NCI-H1092 treated with DMSO at 0.1 percent for 48 hours (cell line): ENCODE measurements at places on chromosomes 2 and 18.

DNA sequence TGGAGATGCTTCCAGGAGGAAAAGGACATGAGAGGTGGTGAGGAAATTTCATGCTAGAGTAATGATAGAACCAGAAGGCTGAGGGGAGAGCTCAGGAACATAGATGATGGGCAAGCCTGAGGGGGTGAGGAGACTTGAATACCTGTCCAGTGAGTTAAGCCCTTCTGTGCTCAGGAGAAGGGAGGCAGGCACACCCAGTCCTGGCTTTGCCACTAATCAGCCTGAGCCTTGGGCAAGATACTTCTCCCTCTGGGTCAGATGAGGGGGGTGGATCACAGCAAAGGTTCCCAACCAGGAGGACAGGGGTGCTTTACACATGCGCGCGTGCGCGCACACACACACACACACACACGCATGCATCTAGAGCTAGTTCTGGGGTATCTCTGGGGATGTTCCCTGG lies 151.6 kb upstream of the MSH6 start:
- DNase-seq = no peak

- peak; percentile 23 for DNase-seq
These were observed 63.7 kb upstream of the ITGA4 start for GRCh38 chr2:181393472-181393871.

DNA sequence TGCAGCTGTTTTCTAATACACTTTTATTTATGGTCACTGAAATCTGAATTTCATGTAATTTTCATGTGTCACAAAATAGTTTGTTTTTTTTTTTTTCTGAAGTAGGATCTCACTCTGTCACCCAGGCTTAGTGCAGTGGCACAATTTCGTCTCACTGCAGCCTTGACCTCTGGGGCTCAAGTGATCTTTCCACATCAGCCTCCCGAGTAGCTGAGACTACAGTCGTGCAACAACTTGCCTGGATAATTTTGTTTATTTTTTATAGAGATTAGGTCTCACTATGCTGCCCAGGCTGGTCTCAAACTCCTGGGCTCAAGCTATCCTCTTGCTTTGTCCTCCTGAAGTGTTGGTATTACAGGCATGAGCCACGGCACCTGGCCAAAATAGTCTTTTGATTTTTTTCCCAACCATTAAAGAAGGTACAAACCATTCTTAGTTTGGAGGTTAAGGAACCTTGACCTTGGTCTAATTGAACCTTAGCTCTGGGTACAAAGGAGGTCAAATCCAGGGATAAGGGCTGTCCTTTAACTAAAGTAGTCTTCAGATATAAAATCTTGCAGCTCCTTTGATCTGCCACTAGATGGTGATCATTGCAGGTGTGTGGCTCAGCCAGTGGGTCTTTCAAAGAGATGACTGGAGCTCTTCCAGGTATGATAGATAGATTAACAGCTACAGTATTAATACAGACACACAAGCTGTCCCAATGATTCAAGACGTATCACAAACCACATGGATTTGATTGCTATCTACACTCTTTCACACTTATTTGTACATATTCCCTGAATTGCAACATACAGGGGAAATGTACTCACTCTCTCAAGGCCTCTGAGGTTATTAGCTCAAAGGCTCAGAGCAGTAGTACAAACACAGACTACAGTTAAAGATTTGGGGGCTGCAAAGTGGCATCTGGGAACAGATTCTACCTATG lies 4.7 kb upstream of the KRCC1 start:
- peak; percentile 43 for DNase-seq

DNA sequence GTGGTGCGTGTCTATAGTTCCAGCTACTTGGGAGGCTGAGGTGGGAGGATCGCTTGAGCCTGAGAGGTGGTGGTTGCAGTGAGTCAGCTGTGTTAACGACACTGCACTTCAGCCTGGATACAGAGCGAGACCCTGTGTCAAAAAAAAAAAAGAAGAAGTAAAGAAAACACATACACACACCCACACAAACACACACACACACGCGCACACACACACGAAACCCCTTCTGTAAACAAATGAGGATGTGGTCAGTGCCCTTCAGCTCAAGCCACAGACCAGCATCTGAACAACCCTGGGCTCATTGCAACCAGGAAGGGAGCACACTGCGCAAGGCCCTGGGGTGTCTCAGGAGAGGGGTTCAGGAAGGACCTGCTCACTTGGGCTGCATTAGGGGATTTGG lies 47.9 kb upstream of the KCNF1 start:
- no peak for DNase-seq

DNA sequence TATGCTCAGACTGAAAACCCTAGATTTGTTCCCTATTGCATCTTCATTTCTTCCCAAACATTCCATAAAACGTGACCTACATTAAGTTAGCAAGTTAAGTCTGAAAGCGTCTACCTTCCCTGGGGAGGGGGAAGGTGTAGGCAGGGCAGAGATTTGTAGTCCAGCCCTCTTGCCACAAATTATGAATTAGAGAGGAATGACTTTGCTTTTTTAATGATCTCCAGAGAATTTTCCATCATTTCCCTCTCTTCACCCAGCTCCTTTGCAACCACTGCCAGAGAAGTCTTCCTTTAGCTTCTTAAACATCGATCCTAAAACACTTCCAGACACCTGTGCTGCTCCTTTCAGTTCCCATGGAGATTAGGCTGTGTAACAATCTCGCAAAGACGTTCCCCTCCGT lies 1.2 kb downstream of the C2orf76 start:
- DNase-seq = no peak

DNA sequence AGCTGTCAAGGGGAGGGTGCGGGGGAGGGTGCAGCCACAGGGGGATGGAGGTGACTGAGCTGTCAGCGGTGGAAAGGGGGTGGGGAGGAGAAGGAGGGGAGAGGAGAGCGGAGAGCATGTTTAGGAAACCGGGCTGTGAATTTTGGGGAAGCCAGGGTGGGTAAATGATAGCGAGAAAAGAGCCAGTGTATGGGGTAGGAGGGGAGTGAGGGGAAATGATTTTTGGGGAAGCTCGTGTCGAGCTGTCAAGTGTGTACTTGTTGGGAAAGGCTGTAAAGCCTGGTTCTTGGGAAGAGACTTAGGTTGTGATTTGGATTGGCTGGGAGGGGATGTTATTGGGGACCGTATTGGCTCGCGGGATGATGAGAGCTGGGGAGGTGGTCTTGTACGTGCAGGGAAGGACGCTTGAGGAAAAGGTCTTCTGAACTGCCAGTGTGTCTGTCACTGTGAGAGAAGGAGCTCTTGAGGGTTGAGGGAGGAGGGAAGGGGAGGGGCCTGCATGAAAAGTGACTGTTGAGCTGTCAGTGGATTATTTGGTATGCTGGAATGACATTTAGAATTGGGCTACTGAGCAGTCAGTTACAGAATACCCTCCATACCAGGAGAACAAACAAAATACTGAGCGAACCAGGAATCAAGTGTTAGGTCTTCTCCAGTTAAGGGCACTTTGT lies 1.0 kb downstream of the UBR3 start:
- peak; percentile 17 for DNase-seq

GRCh38 chr2:147182260-147182659 lies 662.6 kb upstream of the ACVR2A start:
- DNase-seq = no peak

- no peak for DNase-seq
These were observed 86.0 kb downstream of the TACR1 start for GRCh38 chr2:75113231-75113869.

DNA sequence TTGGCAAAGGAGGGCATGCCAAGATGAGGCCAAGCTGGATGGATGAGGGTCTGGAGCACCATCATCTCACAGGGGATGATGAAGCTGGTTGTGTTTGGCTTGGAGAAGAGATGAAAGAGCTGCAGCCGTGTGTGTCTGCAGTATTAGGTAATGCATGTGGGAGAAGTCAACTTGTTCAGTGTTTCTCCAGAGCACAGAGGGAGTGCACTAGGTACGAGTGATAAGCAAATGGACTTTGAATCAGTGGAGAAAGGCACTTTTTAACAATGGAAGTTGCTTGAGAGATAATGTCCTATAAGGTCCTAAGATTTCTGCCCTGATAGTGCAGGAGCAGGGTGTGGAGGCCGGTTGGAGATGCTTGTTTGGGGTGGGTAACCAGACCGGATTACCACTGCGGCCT lies 36.0 kb downstream of the SLC14A2 start:
- no peak for DNase-seq

DNA sequence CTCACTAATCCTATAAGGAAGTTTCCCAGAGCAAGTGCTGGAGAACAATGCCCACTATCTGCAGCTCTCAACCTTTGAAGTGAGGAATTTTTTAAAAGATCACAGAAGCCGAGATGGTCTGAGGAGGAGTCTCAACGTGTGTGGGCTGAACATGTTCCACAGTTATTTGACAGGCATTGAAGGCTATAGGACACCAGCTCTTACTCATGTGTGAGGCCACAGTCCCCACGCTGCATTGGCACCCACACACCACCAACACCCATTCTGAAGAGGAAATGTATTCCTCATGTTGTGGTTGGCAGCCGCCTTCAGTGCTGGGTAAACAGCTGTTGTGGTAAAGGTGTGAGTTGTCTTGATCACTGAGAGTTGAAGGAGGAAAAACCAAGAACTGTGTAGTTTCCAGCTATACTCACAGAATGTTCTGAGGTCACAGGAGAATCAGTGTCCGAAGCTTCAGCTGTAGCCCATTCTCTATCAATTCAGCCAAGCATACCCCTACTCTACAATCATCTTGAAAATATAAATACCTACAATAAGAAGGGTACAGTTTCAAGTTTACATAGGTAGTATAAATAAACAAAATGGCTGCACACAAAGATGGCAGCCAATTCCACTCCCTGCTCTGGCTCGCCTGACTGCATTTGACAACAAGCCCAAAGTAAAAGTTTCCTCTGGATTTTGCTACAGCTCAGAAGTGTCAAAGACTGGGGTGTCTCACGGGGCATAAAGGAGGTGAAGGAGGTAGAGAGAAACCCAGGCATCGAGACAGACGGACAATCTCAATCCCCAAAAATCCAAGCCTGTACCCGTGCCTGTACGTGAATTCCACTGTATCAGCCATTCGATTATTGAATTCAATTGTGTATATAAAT lies 12.1 kb downstream of the CD226 start:
- no peak for DNase-seq

- no peak for DNase-seq
These were observed 147.1 kb downstream of the ARHGAP28 start for GRCh38 chr18:6876641-6877041.

DNA sequence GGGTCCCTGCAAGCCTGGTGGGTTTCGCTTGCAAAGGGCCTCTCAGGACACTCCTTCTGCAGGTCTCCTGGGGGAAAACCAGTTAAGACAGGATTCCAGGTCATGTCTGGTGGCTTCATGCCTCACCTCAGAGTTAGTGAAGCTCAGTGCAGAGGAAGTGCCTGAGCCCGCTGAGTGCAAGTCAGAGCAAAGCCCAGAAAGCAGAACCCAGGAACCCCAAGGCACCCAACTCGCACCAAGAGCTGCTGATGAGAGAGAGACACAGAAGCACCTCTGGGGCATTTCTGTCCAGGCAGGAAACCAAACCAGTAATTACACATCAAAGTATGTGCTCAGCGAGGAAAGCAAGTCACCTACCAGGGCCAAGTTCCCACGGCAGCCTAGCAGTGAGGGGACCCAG lies 78.4 kb downstream of the ARHGEF4 start:
- no peak for DNase-seq

GRCh38 chr2:20170704-20171250 lies 54.2 kb downstream of the SDC1 start:
- no peak for DNase-seq

DNA sequence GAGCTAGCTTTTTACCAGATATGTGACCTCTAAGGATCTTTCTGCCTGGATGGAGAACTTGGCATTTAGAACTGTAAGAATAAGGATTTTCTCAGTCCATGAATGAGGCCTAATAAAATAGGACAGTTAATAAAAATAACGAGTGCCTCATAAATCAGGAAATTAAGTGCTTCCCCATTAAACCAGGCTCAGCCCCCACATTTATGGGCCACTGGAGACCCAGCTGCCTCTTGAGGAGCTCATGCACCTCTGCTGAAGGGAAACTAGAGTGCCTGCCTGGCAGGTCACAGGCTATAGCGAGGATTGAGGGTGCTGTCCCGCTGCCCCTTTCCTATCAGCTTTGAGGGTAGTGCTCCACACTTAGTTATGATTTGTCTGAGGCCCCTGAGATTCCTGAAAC lies 158.0 kb downstream of the ALK start:
- DNase-seq = no peak

GRCh38 chr2:237594514-237594871 lies 4.0 kb upstream of the RAB17 start:
- DNase-seq = no peak

DNA sequence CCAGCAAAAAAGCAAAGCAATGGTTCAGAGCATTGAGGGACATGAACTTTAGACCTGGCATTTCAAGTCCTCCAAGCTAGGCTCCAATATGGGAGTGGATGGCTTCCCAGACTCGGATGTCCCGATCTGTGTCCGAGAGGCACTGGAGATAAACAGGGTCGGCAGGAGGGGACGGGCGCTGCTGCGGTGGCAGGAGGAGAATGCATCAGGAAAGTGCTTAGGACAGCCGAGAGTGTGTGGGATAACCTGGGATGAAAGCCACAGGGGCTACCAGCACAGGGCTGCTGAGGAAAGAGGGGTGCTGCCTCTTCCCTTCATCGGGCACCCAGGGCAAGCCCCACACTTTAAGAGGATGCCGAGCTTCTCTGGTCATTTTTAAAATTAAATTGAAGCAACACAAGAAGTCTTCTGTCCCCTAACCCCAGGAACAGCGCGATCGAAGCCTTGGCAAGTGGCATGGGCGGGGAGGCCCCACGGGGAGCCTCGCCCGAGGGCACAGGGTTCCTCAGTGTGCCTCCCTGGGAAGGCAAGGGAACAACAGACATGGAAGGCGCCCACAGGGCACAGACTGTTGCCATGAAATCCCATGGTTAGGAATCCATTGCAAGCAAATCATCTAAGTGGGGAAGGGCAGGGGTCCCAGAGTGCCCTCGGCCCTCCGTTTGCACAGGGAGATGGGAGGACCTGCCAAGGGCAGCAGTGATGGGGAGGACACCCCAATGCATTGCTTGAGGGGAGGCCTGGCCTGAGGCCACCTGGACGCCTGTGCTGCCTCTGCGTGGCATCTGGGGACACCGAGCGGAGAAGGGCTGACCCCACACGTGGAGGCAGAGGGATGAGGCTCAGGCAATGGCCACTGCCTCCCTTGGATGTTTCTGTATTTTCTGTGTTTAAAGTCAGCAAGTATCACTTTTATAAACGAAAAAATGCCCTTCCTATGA lies 78.5 kb upstream of the GPC1 start:
- no peak for DNase-seq
